ENCODE measurements at places on chromosomes 16 and 17.
A peak's percentile ranks its signal among the peaks of the same experiment; 100 is the strongest.

DNA sequence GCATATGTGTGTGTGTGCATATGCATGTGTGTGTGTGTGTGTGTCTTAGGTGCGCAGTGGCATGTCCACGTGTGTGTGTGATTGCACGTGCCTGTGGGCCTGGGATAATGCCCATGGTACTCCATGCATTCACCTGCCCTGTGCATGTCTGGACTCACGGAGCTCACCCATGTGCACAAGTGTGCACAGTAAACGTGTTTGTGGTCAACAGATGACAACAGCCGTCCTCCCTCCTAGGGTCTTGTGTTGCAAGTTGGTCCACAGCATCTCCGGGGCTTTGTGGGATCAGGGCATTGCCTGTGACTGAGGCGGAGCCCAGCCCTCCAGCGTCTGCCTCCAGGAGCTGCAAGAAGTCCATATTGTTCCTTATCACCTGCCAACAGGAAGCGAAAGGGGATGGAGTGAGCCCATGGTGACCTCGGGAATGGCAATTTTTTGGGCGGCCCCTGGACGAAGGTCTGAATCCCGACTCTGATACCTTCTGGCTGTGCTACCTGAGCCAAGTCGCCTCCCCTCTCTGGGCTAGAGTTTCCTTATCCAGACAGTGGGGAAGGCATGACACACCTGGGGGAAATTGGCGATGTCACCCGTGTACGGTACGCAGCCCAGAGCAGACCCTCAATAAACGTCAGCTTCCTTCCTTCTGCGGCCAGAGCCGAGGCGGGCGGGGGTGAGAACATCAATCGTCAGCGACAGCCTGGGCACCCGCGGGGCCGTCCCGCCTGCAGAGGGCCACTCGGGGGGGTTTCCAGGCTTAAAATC lies 47.6 kb downstream of the IL21R start:
- no peak for DNase-seq

GRCh38 chr16:57661510-57661909 lies 6.6 kb upstream of the ADGRG3 start:
- no peak for DNase-seq

DNA sequence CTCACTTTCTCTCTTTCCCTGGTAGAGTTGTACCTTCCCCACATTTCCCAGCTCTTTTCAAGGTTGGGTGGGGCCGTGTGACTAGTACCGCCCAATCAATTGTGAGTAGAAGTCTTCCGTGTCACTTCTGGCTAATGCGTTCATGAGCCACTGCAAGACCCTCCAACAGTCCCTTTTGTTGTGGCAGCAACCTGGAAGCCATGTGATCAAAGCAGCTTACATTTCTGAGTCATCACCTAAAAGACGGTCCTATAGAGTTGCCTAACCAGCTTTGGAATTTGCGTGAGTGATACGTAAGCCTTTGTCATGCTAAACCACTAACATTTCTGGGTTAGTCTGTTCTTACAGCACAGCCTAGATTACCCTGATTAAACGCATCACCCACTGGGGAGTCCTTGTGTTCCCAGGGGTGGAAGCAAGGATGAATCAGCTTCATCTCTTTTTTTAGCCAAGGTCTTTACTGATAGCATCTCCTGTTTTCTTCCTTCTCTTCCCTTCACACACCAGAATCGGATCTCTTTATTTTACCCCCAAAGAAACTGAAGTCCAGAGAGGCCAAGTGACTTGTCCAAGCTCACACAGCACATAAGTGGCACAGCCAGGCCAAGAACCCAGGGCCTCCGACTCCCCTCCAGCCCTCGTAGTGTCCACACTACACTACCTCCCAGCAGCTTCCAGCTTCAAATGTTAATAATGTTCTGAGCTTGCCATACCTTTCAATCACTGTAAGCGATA lies 366.3 kb upstream of the XYLT1 start:
- no peak for DNase-seq

- no peak for DNase-seq
These were observed 202.2 kb upstream of the CHMP6 start for GRCh38 chr17:80789356-80789902.

DNA sequence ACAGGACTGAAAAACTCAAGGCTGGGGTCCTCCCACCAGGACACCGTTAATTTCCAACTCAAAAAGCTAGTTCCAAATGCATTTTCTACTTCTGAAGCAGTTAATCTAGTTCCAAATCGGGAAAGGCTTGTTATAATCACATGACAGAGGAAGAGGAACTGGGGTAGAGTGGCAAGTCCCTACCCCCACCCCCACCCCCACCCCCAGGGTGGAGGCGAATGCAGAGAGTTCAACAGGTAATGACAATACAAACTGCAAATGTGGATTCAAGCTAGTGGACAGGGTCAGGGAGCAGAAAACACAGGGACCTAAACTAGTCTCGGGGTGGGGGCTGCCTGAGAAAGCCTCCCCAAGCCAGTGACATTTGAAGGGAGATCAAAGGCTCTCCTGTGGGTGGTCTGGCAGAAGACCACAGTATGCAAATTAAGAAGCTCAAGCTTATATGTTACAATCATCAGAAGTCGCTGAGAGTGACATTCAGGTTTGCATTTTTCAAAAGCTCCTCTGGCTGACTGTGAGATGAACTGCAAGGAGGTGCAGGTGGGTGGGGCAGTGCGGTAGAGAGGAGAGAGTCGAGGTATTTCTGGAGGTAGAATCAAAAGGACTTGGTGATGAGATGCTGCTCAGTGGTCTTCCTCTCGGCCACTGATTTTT lies 56.4 kb upstream of the SLC25A19 start:
- DNase-seq = no peak

GRCh38 chr17:27526604-27527002 lies 70.4 kb downstream of the KSR1 start:
- no peak for DNase-seq

DNA sequence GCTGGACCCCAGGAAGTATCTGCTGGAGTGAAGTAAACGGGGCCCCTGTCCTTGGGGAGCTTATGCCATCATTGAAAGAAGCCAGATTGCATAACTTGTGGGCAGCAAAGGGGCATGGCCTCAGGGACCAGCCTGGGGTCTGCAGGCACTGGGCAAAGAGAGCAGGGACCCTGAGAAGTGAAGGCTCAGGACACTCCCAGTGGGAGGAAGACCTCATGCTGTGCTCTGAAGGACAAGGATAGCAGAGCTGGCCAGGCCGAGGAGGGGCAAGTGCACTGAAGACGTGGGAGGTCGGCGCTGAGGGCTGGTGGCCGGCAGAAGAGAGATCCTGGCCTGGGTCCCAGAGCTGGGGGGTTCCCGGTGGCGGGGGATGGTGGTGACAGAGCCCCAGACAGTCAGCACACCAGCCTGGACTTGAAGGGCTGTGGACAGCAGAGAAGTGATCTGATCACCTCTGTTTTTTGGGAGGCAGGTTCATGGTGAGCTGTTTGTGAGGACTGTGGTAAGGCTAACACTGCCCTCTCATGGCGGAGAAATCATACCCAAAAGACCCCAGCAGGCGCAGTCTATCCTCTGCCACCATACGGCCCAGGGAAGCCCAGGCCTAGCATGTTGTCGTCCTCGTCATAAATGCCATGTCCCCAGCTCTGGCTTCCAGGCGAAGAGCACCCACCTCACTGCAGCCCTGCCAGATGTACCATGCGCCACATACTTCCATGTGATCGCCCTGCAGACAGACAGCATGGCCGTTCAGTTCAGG lies 7.1 kb upstream of the CNP start:
- DNase-seq = peak; percentile 57

- peak; percentile 21 for DNase-seq
These were observed 192.1 kb upstream of the CIBAR2 start for GRCh38 chr16:85304337-85304736.

GRCh38 chr17:63641692-63642448 lies 19.7 kb downstream of the MAP3K3 start:
- no peak for DNase-seq

DNA sequence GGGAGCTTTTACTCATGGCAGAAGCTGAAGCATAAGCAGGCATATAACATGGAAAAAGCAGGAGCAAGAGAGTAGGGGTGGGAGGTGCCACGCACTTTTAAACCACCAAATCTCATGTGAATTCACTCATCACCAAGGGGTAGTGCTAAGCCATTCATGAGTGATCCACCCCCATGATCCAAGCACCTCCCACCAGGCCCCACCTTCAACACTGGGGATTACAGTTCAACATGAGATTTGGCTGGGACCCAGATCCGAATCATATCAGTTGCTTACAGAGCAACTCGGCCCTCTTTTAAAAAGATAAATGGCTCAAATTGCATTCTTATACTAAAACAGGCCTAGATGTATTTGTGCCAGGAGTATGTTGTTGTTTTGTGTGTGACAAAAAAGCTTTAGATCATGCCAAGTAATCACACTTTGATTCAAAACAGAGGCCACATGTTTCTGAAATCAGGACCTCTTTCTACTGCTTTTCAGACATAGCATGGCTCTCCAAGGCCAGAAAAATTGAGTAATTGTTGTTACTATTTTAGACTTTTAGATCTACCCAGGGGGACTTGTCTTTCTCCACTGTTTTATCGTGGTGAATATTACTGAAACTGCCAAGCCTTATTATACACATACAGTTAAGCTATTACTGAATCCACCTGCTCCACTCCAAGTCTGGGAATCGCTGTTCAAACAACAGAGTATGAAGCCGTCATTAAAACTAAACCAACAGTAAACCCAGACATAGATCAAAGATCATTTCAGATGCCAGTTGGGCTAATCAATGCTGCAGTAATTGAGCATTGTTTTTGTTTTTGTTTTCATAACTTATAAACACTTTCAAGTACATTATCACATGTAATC lies 163.3 kb downstream of the KCNJ2 start:
- DNase-seq = no peak

- DNase-seq = no peak
These were observed 35.9 kb downstream of the TMEM11 start for GRCh38 chr17:21177854-21178600.

DNA sequence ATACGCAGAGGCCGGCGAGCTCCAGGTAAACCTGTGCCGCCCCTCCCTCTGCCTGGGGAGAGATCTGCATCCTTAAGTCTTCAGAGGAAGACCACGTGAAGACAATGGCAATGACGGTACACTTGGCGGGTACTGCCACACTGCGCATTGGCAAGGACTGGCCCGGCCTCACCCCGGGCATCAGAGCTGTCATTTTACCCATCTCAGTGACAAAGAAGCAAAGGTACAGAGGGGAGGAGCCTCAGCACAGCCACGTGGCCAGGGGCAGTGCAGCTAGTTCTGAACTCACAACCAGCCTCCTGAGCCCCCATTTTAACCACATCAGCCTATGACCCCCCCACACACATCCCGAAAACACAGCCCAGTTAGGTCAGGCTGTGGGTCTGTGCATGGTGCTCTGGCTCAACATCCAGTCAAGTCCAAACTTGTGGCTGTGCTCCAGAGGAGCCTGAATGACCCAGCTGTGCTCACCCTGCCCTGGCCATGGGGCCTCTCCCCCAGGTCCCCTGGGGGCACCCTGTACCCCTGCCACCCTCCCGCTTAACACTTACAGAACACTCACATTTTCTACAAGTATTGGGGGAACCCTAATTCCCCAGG lies 80.6 kb downstream of the C16orf95 start:
- DNase-seq = no peak
